ENCODE measurements at places on chromosomes 11 and 22.

DNA sequence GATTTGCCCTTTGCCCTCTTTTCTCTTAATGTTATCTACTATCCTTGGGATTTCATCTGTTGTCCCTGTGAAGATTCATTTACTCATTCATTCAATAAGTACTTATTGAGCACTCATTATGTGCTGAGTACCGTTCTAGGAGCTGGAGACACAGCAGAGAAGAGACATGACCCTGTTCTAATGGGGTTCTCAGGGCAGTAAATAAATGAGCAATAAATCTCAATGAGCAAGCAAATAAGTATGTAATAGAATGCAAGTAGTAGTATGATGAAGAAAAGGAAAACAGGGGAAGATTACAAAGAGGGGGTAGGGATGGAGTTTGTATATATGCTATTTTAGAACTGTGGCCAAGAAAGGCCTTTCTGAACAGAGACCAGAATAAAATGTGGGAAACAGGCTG, 34.2 kb upstream of the NRIP3 start:
- no peak for DNase-seq

- no peak for DNase-seq
Measured at GRCh38 chr11:109785714-109786113, 307.5 kb upstream of the ZC3H12C start.

DNA sequence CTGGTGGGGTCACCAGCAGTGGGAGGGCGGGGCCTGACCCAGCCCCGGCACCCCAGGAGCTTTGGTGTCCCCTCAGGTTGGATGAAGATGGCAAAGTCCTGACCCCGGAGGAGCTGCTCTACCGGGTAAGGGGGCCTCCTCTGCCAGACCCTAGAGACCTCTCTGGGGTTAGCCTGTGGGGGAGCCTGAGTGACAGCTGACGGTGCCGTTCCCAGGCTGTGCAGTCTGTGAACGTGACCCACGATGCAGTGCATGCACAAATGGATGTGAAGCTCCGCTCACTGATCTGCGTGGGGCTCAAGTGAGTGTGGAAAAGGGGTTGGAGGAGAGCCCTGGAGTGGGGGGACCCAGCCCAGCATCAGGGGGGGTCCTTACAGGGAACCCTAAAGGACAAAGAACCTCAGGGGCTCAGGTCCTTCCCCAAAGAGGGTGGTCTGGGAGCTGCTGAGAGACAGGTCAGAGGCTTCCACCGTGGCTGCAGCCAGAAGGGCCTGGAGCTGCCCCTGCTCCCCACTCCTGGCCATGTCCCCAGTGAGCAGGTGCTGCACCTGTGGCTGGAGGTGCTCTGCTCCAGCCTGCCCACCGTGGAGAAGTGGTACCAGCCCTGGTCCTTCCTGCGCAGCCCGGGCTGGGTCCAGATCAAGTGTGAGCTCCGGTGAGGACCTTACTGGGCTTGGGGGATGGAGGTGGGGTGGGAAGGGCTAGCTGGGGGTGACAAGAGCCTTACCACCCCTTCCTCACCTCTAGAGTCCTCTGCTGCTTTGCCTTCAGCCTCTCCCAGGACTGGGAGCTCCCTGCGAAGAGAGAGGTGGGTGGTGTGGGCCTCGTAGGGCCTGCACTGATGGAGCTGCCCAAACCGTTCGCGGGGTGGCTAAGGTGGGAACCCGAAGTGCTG, 38.6 kb downstream of the SGSM3 start:
- no peak for DNase-seq

- DNase-seq = peak; percentile 62
Measured at GRCh38 chr22:22037740-22038139, 55.2 kb upstream of the TOP3B start.

DNA sequence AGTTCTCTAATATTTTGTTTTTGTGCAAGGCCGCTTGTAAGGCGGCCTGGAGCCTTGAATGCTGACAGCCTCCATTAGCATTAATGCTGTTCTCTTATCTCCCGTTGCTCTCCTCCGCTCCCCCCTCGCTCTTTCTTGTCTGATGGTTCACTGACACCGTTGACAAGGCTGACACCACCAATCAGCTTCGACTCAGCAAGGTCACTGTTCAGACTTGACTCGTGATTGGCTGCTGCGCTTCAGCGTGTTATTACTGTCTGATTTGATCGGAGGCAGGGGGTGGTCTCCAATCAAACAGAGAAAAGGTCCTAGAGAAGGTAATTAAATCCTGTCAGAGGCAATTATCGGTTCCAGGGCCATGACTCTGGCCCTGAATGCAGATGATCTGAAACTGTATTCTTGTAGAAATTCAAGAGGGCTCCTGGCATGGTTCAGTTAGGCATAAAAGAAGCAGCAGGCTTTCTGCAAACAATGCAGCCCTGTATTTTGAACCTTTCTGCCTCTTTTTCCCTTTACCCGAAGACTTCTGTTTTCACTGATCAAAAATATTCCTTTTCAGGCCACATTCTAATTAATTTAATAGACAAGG, 49.3 kb upstream of the MPPED2 start:
- peak; percentile 19 for DNase-seq
